ENCODE measurements at places on chromosomes 6 and 20.

- no peak for DNase-seq
Observed at GRCh38 chr6:111522393-111523020, 39.5 kb upstream of the REV3L start.

DNA sequence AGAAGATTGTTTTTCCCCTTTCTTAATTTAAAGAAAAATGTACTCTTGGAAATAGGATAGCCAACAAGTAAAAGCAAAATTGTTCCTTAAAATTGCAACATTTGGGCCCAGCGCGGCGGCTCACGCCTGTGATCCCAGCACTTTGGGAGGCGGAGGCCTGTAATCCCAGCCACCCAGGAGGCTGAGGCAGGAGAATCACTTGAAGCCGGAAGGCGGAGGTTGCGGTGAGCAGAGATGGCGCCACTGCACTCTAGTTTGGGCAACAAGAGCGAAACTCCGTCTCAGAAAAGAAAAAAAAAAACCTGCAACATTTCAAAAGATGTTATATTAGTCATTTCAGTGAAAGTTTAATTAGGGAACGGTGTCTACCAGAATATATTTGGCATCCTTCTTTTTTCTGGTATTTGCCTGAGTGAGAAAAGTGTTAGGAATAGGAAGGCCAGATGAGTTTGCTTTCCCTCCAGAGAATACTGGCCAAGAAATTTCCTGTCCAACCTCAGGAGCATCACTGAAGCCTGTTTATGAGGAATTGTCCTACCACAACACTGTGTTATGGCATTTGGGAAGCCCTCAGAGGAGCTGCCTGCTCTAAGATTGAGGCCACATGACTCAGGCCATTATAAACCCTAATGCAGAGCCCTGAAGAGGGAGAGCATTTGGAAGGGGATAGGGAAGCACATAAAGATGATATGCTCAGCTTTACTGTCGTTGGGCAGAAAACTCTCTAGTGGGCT, 1.2 kb upstream of the GJA1 start:
- no peak for DNase-seq

- DNase-seq, result no peak
Observed at GRCh38 chr20:36147690-36148089, 6.8 kb upstream of the EPB41L1 start.

GRCh38 chr6:44035621-44036020, 91.6 kb downstream of the MRPL14 start:
- no peak for DNase-seq

DNA sequence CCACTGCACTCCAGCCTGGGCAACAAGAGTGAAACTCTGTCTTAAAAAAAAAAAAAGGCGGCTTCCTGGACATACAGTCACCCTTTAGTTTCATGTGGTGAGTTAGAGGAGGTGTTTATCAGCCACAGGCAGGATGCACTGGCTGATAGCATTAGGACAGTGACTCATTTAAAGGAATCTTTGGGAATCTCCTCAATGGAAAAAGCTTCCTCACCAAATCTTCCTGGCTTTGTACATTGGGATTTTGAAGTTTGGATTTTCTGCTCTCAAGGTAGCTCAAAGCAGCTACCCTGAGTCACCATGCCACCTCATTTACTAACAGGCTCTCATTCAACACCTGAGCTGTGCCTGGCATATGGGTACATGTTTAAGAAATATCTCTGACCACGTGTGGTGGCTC, 20.2 kb downstream of the PRPH2 start:
- DNase-seq, result no peak
